ENCODE measurements at places on chromosomes 1 and 21.
A peak's percentile ranks its signal among the peaks of the same experiment; 100 is the strongest.

DNA sequence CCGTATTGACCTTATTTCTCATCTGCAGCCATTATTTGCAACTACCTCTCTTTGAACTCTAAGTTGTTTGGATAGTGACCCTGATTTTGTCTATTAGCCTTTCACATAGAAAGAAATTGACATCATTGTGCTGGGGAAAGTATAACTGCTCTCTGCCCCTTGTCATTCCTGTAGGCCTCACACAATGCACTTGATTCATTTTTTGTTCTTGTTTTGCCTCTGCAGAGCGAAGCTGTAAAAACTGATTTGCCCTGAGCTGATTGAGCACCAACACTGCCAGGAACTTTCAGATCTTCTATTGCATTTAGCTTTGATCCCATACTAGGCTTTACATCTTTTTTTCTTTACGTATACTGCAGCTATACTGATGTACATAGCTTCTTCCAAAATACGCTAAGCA lies 167.2 kb upstream of the PTBP2 start:
- DNase-seq: no peak

DNA sequence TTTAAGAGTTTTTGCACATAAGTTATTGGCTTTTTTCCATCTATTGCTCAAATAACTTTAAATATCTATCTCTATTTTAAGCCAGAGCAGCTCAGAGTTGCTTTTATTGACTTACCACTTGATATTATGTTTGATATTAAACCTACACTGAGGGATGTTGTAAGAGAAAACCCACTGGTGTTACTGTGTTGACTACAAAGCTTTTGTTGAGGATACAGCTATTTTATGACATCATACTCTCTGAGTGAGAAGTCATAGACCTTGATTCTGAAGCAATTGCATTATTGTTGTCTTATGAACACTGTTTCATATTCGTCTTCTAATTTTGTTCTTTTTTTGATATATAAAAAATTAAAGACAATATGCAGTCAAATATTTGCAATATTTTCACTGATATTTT lies 560.4 kb downstream of the PTBP2 start:
- no peak for DNase-seq

GRCh38 chr1:205451759-205452164 lies 4.1 kb downstream of the BLACAT1 start:
- no peak for DNase-seq

- DNase-seq: no peak
Measured at GRCh38 chr1:168477792-168478191, 66.0 kb downstream of the XCL2 start.

GRCh38 chr1:70327306-70328076 lies 27.0 kb downstream of the ANKRD13C start:
- peak; percentile 25 for DNase-seq

DNA sequence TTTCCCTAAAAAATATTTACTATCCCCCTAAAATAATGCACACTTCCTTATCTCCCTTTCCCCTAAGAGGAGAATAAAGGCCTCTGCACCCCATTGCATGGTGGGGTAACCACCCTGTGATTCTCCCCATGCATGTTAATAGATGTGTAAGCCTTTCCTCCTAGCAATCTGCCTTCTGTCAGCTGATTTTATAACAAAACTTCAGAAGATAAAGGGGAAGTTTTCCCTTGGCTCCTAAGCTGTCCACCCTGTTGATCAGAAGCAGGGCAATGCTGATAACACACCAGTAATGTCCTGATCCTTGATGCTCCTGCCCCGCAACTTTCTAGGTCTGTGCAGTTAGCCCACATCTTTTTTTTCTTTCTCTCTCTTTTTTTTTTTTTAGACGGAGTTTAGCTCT lies 11.4 kb upstream of the RNF187 start:
- DNase-seq: no peak
